Urinary bladder (tissue), 4 donors: ENCODE measurements at places on chromosomes 1 and 21. TPM values are rescaled to one million over a fixed set of nuclear protein-coding genes. Genes with fewer than 3 reads are reported as not detected.

DNA sequence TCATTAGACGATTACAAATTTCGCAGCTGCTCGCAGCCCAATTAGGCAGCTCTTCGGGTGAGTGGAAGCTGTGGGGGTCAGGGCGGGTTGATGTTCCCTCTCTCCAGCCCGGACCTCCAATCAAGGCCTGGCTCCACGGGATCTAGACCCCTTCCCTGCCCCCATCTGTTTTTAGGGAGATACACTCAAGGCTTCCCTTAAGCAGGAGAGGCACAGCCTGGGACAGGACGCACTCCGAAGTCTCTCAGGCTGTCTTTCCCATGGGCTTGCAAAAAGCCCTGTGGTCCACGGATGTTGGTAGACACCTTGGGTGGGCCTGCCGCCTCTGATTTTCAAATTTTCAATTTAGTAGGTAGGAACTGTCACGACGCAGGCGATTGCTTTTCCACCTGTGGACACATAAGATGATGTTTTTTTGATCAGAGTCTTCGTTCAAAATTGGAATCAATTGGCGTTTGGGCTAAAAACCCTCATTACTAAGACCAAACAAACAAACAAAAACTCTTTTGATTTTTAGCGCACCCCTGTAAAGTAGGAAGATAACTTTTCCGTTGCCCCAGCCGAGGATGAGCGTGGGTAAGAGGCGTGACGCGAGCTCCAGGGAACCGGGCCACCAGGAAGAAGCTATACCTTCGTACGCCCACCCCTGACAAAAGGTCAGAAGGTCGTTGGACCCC, 2.5 kb upstream of the LHX8 start:
- no peak for DNase-seq

DNA sequence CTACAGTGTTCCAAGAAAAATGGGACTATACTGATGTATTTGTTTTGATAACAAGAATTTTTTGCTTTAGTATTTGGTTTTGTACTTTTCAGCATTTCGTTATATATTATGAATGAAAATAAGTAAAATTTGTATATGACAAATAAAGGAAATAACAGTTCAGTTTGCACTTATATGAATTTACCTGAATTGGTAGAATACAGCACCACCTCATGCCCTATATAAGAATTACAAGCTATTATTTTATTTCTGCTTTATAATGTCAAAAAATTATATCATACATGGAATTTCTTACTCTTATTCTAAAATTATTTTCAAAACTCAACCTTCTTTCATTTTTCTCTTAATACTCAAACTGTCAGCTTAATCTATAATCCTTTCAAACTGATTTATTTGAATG, 14.6 kb downstream of the EFCAB7 start:
- no peak for DNase-seq

GRCh38 chr1:153670257-153670858, 435 bp downstream of the ILF2 start:
- DNase-seq = no peak

DNA sequence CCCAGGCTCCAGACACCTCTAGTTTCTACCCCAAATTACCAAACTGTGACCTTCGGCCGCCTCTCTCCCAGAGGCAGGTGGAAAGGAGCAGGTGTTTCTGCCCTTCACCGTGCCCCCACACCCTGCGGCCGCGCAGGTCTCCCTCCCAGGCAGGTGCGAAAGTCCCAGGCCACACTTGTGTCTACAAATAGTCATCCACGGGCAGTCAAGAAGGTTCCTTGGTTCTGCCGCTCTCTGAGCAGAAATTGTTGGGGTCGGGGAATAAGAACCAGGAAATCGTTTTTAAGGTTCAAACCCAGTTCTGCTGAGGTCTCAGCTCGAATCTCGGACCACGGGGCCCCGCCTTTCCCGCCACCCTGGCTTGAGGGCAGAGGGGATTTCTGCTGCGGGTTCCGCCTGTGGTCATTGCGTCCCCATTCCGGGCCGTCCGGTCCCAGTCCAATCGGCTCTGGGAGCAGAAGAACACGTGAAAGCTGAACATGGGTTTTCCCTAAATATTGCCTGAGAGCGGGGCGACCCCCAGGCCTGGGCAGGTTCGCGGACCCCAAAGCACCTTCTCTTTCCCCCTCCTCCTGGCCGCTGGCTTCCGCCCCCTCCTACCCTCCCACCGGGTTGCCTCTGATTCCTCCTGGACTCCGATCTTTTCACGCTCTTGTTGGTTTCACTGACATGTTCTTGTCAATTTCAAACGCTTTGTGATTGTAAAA, 1.2 kb upstream of the ATF3 start:
- DNase-seq = no peak

GRCh38 chr1:87957331-87957730, 628.7 kb downstream of the LMO4 start:
- no peak for DNase-seq

GRCh38 chr1:175881246-175881976, 138.0 kb upstream of the TNR start:
- no peak for DNase-seq

GRCh38 chr1:165162671-165163241, 193.8 kb downstream of the LMX1A start:
- peak; percentile 21 for DNase-seq

GRCh38 chr1:153939476-153939875, 7.0 kb downstream of the DENND4B start:
- no peak for DNase-seq

DNA sequence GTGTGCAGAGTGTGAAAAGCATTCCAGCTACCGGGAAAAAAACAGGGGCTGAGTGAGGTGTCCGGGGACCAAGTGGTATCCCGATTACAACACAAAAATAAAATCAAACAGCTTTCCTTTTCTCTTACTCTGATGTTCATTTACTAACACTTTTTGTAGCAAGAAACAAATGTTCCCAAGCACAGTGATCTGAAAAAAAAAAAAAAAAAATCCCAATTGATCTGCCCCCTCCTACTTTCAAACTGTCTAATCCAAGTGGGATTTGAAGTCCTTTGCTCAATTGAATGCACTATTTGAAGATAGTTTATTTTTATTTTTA, 1.3 kb downstream of the BACE2 start:
- no peak for DNase-seq

- no peak for DNase-seq
Observed at GRCh38 chr1:200231787-200232231, 178.0 kb downstream of the ZNF281 start.

GRCh38 chr1:59595774-59596173, 219.0 kb upstream of the HOOK1 start:
- DNase-seq = no peak

GRCh38 chr21:40386294-40386911, 460.6 kb downstream of the DSCAM start:
- DNase-seq = no peak

- no peak for DNase-seq
Observed at GRCh38 chr1:14974361-14974760, 179.2 kb upstream of the TMEM51 start.

DNA sequence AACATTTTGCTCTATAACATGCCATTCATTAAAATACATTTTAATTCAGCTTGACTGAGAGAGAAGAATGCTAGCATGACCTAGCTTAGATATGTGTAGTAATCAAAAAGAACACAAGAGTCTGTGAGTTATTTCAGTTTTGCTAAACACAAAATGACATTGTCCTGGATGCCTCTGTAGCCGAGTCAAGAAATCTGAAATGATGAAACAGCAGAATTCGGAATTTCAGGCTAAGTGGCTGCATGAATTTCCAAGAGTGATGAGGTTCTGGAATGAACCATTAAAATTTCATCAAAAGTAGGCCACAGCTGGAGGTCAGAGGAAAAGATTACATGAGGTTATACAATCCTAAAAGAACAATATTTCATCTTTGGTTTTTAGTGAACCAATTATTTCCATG, 79.1 kb upstream of the CXADR start:
- DNase-seq = no peak

GRCh38 chr1:109609881-109610280, 9.5 kb downstream of the GNAT2 start:
- no peak for DNase-seq

DNA sequence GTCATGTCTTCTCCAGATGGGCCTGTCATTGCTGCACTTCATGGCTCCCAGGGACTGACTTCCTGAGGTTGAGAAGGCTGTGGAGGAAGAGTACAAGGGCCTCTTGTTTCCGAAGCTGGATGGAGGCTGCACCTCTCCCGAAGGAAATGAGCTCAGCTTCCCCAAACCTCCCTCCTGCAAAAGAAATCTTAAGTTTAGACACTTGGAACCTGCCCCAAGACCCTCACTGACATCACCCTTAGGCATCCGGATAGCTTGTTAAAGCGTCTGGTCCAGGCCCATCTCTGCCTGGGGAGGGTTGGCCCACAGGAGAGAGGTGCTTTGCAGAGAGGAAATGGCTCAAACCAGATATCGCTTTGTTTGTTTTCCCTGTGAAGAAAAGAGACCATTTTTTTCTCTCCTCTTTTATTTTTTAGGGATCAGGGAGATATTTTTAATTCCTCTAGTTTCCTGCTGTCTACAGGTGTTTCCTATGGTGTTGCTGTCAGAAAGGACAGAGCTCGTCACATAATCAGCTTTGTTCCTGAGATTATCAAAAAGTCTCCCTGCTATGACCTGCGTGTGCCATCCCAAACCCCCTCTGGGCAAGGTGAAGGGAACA, 25.0 kb downstream of the RCSD1 start:
- no peak for DNase-seq

GRCh38 chr1:205142102-205142469, 20.3 kb upstream of the RBBP5 start:
- DNase-seq = no peak

FNDC10 gene
- total RNA-seq = 0.58 TPM

IL20 gene
- not detected for total RNA-seq

HES3 gene
- total RNA-seq = not detected

ZMYND12 gene
- 3.2 TPM for total RNA-seq

SPATA45 gene
- not detected for total RNA-seq

TNNT2 gene
- total RNA-seq = 15.2 TPM

S100A5 gene
- total RNA-seq = not detected

RUNX3 gene
- 0.37 TPM for total RNA-seq

FBXO2 gene
- 0.42 TPM for total RNA-seq

RGS1 gene
- total RNA-seq = 51.2 TPM
